ENCODE measurements at places on chromosomes 4 and X.

DNA sequence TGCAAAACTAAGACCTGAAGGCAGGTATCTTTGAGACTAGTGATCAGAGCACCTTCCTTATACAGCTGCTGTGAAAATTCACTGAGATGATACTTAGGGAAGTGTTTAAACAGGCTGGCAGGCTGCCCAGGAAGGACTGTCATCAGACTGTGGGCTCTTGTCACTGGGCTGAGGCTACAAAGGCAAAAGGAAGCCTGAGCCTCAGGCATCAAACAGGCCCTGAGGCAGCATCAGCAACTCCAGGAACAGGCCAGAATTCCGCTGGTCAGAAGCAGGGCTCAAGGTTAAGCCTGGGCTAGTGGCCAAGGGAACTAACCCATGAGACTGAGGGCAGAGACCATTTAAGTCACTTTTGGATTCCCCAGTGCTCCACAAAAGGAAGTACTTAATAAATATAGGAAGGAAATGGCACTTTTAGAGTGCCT is 12.8 kb downstream of the PJA1 start:
- no peak for DNase-seq

DNA sequence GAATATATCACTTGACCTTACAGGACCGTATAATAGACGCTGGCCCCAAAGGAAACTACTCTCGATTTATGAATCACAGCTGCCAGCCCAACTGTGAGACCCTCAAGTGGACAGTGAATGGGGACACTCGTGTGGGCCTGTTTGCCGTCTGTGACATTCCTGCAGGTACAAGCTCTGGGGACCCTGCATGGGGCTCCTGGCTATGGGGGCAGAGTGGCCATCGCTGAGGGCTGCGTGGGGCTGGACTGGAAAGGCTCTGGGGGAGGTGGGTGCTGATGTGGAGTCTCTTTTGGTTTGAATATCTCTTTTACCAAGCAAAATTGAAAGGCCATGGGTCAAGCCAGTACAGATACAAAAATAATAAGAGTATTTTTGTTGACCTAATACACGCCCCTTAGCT is 33.9 kb downstream of the NELFA start:
- no peak for DNase-seq

- DNase-seq: peak; percentile 26
These were observed 32.6 kb downstream of the ABHD18 start for GRCh38 chr4:127997534-127998388.

DNA sequence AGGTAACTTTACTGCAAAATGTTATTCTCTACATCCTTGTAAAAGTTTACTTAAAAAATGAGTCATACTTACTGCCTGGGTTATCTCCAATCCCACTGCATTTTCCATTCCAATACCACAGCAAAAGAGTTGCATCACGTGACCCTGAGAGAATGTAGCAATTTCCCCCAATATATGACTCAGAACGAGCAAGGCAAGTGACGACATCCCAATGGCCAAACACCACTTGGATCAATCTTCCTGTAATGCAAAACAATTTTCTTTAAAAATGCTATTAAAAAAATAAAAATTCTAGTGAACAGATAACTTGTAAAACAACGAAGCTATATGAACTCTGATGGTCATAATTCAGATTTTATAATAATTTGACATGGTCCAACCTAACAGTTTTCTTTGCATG is 224.3 kb downstream of the DCLK2 start:
- DNase-seq: peak; percentile 30

- no peak for DNase-seq
These were observed 97.9 kb downstream of the ARHGEF9 start for GRCh38 chrX:63686878-63687714.

GRCh38 chr4:47798165-47798564 is 39.7 kb downstream of the CORIN start:
- DNase-seq: no peak

GRCh38 chrX:69538321-69538876 is 34.3 kb downstream of the NALF2 start:
- DNase-seq: peak; percentile 73

- no peak for DNase-seq
These were observed 527.2 kb upstream of the EPHA5 start for GRCh38 chr4:66197451-66197850.

- peak; percentile 76 for DNase-seq
These were observed 5.2 kb upstream of the TCEANC start for GRCh38 chrX:13647709-13648212.

DNA sequence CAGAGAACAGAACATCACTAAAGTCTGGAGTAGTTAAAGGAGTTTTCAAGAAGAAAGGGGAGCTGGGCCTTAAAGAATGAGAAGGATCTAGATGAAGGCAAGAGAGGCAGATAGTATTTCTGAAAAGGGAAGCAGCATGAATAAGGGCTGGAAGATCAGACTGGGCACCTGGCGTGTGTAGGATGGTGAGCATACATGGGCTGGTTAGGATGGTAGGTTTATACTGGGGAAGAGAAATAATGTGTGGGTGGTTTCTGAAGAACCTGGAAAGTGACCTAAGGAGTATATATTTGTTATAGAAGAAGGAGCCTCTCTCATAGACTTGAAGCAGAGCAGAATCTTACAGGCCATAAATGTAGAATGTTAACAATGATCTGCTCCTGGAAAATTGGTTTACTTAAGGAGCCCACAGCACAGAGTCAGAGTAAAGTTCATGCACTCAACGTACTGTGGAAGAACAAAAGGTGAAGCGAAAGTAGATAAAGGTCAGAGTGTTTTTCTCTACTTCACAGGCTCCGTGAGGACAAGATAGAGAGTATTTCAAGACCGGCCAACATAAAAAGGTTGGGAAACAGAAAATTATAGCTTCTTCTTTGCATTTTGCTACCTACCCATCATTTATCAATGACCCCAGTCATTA is 35.8 kb downstream of the MBNL3 start:
- no peak for DNase-seq

GRCh38 chr4:26319949-26320537 is 771 bp upstream of the RBPJ start:
- DNase-seq: no peak

Data from activated naive CD4-positive, alpha-beta T cell treated with Interleukin-2 at 50 U/mL for 16 hours (primary cell).